ENCODE measurements at places on chromosomes 2 and 18.

DNA sequence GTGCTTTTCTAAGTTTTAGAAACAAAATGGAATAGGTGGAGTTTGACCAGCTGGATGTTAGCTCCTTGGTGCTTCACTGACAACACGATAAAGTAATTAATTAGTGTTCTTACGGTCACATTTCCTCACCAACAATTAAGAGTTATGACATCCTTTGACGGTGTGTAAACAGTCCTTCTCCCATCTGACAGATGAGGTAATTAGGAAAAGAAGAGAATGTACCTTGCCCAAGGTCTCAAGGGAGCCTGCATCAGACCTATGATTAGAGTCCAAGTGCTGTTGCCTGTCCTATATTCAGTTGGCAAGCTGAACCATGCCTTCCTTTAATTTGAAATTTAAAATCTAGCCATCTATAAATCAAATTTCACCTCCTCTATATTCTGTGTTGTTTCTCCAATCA is 48.3 kb upstream of the STK17B start:
- DNase-seq = no peak

DNA sequence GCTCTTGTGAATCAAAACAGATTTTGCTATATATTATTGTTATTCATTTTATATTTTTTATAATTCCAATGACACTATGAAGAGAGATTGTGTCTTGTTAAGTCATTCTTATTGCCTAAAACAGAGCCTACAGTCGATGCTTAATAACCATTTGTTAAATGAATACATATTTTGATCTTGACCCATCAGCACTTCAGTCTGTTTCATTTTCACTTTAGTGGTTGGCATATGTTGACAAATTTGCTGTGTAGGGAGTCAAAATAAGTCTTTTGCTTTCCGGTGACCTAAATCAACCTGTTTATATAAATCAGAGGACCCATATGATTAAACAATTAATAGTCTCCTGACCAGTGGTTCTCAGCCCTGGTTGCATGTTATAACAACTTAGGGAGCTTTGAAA is 97.1 kb downstream of the TXNL1 start:
- no peak for DNase-seq

- peak; percentile 56 for DNase-seq
These were observed 21.7 kb upstream of the NRP2 start for GRCh38 chr2:205660521-205661124.

GRCh38 chr2:7748717-7749415 is 831.7 kb downstream of the RNF144A start:
- DNase-seq = no peak

GRCh38 chr2:70471129-70471528 is 82.5 kb downstream of the TGFA start:
- DNase-seq = no peak

GRCh38 chr2:37837628-37838328 is 87.3 kb upstream of the RMDN2 start:
- DNase-seq = no peak

DNA sequence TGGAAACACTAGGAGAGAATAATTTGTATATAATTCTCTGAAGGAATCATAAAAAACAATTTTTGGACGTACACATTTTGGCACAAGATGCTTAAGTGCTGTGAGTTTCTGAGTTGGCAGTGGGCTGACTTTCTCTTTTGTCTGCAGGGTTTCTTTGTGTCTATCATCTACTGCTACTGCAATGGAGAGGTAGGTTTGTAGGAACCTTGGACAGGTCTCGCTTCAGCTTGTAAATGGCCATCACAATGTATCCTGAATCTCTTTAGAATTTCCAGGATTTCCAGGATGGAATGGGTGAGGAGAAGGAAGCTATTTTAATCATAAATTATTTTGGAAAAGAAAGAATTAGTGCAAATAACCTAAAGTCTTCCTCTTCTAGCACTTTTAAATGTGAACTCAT is 83.9 kb downstream of the PTH2R start:
- no peak for DNase-seq

- no peak for DNase-seq
These were observed 1.6 kb downstream of the CELF4 start for GRCh38 chr18:37563931-37564392.

DNA sequence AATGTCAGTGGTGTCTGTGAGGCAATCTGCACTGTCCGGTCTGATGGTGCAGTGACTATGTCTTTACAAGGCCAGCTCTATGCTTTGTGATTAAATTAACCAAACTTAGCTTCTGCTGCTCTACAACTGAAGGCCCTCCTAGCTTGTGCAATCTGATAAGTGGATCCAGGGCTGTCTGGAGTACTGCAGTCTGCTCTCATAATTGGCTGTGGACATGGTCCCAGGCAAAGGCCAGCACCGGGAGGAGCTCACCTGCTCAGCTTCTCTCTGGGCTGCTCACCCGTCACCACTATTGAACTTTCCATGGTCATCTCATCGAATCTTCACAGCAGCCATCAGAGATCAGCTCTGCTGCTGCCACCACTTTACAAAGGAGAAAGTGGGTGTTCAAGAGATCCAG is 13.0 kb upstream of the APCDD1 start:
- DNase-seq = no peak

DNA sequence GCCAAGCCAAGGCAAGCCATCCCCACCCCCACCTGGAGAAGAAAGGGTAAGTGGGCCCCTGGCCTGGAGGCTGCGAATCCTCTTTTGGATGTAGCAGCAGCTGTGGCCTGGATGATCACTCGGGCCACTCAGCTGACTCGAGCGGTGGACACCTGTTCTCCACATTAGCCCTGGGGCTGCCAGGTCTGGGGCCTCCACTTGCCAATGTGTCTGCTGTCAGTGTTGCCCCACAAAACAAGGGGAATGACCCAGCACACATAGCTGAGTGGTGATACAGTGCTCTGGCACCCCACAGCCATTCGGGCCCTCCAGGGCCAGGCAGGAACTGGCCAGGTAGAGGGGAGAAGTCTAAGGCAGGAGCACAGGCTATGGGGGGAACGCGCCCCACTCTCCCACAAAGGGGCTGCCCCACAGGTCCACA is 2.6 kb downstream of the STK25 start:
- DNase-seq = no peak

GRCh38 chr2:14094592-14094991 is 537.9 kb upstream of the LRATD1 start:
- no peak for DNase-seq

DNA sequence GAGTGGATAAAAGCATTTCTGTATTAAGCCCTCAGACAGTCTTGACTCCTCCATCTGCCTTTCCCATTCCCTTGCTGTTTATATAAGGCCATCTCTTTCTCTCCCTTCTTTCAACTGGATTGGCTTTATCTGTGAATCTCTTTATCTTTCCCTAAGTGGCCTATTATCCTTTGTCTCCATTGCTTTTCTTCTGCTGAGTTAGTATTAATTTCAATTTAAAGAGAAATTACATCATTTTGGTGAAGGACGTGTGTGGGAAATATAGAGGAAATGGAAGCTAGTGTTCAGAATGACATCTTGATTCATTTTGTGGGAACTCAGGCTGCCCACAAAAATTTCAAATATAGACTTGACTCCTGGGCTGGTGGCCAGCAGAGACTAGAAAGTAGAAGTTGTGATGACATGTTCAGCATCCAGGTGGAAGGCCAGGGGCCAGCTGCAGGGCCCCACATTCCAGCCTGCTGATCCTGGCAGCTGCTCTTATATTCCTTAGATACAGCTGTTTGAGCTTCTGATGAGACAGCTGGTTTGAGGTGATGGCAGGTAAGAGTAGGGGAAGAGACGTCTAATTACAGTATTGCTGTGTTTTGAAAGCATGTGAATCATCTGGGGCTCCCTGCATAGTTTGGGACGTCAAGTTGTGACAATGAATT is 52.3 kb downstream of the DIS3L2 start:
- DNase-seq = no peak

GRCh38 chr2:202870431-202871299 is 901 bp downstream of the ICA1L start:
- DNase-seq = peak; percentile 75

- DNase-seq = no peak
These were observed 3.7 kb upstream of the SP100 start for GRCh38 chr2:230412371-230412711.

GRCh38 chr2:108403494-108403893 is 25.7 kb downstream of the SULT1C4 start:
- no peak for DNase-seq

- no peak for DNase-seq
These were observed 246.4 kb upstream of the PXDN start for GRCh38 chr2:1990724-1991123.

DNA sequence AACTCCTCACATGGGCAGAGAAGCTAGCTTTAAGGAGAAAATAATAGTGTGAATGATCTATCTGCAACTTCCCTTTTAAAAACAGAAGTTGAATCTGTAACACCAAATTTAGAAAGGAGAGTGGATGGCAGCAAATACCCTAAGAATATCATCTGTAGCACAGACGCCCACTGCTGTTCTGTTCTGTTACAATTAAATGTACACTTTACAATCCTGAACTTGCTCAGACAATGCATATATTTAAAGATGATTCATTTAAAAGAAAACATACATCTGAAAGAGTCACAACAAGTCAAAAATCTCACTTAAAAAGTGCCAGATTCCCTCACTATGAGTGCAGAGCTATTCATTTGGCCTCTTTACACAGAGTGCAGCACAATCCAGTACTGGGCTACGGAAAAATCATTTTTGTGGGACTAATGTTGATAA is 8.0 kb upstream of the SERTAD2 start:
- DNase-seq = no peak
